ENCODE measurements at places on chromosomes 13 and 19. TPM values are rescaled to one million over a fixed set of nuclear protein-coding genes. Genes with fewer than 3 reads are reported as not detected.

GRCh38 chr19:913080-913748, at the start of gene R3HDM4:
Gene R3HDM4, minus strand, starts transcription at chr19:913219. Its CDS starts 62 bp downstream, at chr19:913157.
- DNase-seq = no peak

The ZNF575 gene
- polyA plus RNA-seq = 2.7 TPM

The CACNG6 gene
- polyA plus RNA-seq = 0.88 TPM

DNA sequence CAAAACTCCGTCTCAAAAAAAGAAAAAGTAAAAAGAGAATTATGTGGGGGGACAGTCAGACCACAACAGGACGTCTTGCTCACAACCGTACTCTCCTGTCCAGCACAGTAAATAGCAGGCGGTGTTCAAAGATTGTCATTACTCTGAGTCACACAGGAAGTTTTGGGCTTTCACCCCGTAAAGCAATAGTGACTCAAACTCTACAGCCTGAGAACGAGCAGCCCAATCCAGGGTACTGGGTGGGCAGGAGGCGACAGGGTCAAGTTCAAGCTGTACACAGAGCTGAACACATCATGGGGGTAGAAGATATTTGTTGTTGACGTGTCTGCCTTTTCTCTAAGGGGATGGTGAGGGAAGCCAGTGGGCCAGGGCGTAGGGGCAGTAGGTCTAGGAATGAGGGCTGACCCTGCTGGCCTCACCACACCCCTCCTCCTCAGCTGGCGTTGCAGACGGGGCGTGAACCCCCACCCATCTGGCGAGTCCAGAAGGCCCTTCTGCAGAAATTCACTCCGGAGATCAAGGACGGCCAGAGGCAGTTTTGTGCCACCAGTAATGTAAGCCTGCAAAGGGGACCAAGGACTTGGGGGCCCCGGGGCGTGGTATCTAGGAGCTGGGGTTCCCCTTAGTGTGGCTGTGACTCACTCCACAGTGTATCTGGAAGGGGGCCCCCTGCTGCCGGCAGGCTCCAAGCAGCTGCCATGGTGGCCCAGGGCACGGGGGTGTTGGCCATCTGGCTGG, 23.3 kb downstream of the PRR12 start:
- DNase-seq = no peak

- no peak for DNase-seq
Measured at GRCh38 chr13:50693727-50694126, 149.8 kb downstream of the DLEU7 start.

The PBX4 gene
- polyA plus RNA-seq = 5.8 TPM

DNA sequence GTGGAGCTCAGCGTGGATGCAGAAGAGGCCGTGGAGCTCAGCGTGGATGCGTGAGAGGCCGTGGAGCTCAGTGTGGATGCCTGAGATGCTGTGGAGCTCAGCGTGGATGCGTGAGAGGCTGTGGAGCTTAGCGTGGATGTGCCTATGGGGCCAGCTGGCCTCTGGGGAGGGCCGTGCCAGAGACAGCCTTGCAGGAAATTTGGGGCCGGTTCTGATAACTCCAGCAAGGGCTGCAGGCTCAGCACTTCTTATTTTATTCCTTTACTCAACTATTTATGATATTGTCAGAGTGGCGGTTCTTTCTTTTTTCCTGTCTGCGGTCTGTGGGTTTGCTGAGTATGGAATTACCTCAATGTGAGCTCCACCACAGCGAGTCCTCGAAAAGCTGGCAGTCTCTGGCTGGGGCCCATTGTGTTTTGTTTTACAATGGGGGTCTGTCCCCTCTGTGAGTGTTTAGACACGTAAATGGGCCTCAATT, 17.8 kb upstream of the TMEM255B start:
- no peak for DNase-seq

- DNase-seq = no peak
Measured at GRCh38 chr19:7483720-7484201, 5.1 kb downstream of the PEX11G start.
